ENCODE measurements at places on chromosomes 1 and 21. TPM values are rescaled to one million over a fixed set of nuclear protein-coding genes. Genes with fewer than 3 reads are reported as not detected.

Gene IGSF9
- total RNA-seq: not detected

Gene DHX9
- total RNA-seq: 118 TPM

Gene LRRIQ3
- total RNA-seq: 1.1 TPM

Gene OR2T35
- total RNA-seq: not detected

Gene RHOC
- total RNA-seq: 406 TPM

Gene SLC16A4
- total RNA-seq: 91.4 TPM

Gene HRNR
- total RNA-seq: under 0.01 TPM

Gene LEPR
- 16.1 TPM for total RNA-seq

Gene NTRK1
- not detected for total RNA-seq

Gene NCF2
- total RNA-seq: 0.18 TPM

Gene CD5L
- total RNA-seq: not detected

Gene MCOLN3
- 0.28 TPM for total RNA-seq

Gene ZNF644
- total RNA-seq: 41.0 TPM
